Amniotic stem cell (primary cell): ENCODE measurements at places on chromosomes 11 and 22.

- no peak for DNase-seq
Observed at GRCh38 chr22:30863081-30863833, 105.3 kb downstream of the MORC2 start.

DNA sequence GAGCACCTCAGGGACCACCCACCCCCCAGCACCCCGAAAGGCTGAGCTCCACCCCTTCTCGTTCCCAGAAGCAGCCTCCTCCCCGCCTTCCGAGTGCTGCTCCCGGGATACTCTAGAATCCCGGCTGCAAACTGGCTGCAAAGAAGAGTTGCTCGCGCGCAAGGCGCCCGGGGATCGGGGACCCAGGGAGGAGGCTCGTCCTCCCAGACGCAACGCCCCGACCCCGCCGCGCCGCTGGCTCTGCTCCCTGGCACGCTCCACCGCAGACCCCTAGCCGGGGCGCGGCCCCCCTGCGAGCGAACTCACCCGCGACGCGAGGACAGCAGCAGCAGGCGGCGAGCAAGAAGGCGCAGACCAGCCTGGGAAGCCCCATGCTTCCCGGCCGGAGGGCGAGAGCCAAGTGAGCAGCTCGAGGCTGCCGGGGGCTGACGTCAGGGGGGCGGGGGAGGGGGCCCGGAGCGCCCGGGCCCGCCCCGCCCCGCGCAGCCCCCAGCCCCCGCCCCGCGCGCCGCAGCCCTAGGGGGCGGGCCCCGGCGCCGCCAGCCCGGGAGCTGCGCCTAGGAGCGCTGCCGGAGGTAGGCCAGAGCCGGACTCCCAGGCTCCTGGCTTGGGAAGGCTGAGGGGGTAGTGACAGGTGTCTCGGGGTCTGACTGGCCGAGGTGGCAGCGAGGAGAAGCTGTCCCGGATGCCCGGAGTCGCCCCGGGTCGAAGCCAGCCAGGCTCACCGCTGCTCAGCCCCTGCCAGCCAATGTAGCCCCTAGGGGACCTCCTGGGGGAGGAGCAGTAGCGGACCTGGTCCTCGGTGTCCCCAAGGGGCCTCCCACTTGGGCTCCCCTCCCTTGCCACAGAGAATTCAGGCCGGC lies at the start of gene MCAM:
Gene MCAM, minus strand, starts transcription at position 402 of the 863 bp plus-strand sequence. Its CDS starts 29 bp downstream, at position 373.
- DNase-seq, result no peak

GRCh38 chr22:28887725-28888459 lies 4.5 kb downstream of the ZNRF3 start:
- no peak for DNase-seq

DNA sequence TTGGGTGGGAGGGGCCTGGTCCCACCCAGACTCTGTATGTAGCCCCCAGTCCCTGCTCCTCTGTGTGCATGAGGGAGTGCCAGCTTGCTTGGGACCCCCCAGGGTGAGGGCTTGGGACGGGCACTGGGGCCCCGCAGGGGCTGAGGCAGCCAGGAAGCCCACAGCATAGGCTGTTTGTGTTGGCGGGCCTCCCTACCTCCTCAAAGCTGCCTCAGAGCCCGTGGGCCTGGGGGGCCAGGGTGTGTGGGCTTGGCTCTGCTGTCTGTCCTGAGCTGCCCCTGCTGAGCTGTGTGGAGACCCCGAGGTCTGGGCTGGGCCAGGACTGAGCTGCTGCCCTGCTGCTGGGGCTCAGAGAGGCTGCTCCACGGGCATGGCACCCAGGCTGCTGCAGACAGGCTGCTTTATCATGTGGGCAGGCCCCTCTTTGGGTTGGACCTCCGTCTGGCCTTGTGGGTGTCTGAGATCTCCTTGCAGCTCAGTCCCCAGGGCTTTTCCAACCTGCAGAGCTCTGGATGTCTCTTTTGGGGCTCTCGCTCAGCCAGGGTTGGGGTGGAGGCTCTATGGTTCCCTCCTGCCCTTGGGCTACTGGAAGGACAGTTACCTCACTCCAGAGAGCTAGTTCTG lies 3.3 kb downstream of the TSPAN4 start:
- DNase-seq, result no peak

DNA sequence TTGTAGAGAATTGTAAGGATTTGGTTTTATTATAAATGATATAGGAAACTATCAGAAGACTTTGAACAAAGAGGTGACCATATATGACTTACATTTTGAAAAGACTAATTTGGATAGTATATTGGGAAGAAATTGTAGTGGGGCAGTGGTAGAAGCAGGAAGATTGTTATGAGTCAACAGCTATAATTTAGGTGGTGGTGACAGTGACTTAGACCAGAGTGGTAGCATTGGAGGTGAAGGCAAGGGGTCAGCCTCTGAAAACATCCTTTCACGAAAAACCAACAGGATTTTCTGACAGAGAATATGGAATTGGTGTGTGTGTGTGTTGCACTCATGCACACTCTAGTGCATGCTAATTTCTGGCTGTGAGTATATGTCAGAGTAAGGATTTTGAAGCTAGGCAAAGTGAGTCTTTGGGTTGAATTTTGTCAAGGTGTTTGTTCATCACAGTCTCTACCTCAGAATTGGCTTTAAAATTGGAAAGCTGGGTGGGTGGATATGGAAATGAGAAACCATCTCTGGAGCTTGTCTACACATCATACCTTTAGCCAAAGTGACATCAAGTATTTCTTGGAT lies 8.2 kb upstream of the HBE1 start:
- DNase-seq, result no peak

- DNase-seq, result no peak
Observed at GRCh38 chr11:61549662-61550568, 31.0 kb downstream of the SYT7 start.

GRCh38 chr11:10906521-10906920 lies 48.7 kb upstream of the ZBED5 start:
- DNase-seq, result no peak

DNA sequence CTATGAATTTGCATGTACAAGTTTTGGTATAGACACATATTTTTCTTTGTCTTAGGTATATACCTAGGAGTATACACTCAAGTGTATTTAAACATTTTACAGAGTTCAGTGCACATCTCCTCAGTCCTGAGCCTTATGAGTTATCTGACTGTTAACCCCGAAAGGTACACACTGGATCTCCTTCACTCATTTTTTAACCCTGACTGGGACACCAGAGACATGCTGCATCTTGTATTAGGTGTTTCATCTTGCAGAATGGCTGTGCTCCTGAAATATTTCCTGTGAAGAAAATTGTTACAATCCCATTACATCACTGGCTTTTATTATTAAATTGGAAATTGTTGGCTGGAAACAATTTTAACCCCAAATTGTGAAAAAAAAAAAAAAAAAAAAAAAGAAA lies 15.3 kb downstream of the PARVA start:
- no peak for DNase-seq

DNA sequence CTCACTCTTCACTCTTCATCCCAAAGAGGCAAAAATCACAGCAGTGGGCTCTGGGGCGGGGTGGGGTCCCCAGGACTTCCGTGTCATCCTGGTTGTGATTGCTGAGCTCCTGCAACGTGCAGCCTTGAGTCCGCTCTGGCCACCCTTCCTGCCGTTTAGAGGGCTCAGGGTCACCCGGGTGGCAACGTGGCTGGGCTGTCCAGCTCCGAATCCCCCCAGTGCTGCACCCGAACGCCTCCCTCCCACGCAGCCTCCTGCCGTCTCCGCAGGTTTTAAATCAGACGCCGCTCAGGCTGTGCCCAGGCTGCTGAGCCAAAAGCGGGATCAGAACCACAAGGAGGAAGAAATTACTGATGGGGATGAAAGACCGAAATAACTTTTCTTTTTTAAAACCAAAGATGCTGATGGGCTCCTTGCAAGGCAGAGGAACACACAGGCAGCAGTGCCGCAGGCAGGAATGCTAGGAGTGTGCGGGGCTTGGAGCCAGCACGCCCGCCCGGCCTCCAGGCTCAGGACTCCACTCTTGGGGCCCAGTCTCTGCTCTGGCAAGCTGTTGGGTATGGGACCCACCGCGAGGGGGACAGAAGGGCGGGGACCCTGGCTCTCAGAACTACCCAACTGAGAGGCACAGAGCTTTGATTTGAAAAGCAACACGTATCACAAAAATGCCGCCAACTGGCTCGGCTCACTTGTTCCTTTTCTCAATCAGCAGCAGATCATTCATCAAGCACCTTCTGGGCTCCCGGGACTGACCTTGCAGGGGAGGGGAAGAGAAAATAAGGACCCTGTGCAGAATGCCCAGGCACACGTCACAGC lies 313.0 kb downstream of the CTTN start:
- DNase-seq, result no peak

DNA sequence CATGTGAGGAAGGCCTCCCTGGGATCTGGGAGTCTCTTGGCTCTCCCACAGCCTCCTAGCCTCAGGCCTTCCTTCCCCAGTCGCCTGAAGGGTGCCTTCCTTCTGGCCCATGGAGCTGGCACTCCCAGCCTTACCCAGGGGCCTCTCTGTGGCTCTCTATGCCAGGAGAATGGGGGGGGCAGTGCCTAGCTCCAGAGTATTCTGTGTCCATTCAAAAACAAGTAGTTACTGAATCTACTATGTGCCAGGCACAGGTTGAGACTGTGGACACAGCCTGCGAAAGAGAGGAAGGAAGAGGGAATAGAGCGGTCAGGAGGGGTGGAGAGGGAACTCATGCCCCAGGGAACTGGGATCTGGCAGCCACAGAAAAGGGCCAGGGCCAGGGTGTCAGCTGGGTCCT lies 2.7 kb upstream of the PLA2G3 start:
- no peak for DNase-seq

GRCh38 chr11:63405114-63405513 lies 35.5 kb downstream of the SLC22A9 start:
- DNase-seq, result no peak

GRCh38 chr11:109421981-109422869 lies at the start of gene C11orf87:
Gene C11orf87 (plus strand): TSS chr11:109422190. CDS start chr11:109423634, 1,444 bp downstream.
- no peak for DNase-seq

DNA sequence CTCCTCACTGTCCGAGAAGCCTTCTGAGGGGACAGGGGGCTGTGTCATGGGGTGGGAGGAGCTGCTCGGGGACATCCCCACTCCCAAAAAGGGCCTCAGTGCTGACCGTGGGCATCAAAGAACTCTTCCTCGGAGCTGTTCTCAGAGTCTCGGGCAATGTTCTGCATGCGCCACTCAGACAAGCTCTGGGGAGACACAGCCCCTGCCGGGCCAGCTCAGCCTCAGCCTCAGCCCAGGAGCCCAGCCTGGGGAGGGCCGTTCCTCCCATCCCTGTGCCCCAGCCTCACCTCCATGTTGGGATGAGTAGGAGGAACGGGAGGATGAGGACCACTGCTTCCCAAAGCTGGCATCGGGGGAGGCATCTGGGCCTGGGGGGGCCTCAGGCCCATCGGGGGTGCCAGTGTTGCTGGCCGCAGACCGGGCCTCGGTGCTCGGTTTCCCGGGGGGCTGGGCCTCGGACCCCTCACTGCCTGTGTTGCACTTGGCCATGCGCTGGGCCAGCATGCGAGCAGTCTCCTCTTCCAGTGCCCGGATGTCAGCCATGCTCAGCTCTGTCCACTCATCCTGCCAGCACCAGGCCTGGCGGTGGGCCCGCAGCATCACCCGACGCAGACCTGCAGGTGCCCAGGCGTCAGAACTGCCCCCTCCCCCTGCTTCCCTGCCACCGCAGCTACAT lies 5.2 kb downstream of the PITPNM1 start:
- no peak for DNase-seq

- DNase-seq, result no peak
Observed at GRCh38 chr22:37218771-37219411, 6.6 kb upstream of the SSTR3 start.

DNA sequence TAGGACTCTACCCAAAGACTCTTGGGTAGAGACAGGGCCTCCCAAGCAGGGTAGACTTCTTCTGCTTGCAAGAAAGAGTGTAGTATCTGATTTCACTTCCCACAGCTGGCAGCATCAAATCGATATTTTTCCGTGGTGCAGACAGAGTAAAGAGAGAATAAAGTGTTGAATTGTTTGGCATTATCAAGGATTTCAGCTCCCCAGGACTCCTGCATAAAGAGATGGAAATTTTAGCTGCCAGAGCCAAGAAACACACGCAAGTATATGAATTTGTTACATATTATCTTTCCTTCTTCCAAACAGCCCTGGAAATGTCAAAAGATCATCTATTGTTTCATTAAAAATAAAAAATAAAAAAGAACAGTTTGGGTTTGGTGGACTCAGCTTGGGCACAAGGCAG lies 136.8 kb downstream of the PKNOX2 start:
- DNase-seq, result no peak

GRCh38 chr22:24161909-24162308 lies 19.4 kb upstream of the SUSD2 start:
- no peak for DNase-seq

GRCh38 chr11:102608699-102609098 lies 16.4 kb downstream of the MMP20 start:
- no peak for DNase-seq

DNA sequence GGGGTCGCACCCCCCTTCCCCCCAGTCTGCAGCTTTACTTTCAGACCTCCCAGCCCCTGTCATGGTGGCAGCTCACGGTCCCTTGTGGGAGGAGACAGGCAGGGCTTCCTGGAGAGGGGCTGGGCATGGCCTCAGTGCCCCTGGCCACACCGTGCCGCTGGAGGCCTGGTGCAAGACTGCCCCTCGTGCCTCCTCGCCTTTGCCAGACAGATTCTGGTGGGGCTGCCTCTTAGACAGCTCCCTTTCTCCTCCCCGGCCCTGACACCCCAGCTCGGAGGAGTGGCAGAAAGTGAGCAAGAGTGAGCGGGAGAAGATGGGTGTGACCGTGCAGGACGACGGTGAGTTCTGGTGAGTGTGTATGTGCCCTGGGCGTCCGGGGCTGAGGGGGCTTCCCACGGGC lies 12.1 kb upstream of the MYO7A start:
- no peak for DNase-seq

DNA sequence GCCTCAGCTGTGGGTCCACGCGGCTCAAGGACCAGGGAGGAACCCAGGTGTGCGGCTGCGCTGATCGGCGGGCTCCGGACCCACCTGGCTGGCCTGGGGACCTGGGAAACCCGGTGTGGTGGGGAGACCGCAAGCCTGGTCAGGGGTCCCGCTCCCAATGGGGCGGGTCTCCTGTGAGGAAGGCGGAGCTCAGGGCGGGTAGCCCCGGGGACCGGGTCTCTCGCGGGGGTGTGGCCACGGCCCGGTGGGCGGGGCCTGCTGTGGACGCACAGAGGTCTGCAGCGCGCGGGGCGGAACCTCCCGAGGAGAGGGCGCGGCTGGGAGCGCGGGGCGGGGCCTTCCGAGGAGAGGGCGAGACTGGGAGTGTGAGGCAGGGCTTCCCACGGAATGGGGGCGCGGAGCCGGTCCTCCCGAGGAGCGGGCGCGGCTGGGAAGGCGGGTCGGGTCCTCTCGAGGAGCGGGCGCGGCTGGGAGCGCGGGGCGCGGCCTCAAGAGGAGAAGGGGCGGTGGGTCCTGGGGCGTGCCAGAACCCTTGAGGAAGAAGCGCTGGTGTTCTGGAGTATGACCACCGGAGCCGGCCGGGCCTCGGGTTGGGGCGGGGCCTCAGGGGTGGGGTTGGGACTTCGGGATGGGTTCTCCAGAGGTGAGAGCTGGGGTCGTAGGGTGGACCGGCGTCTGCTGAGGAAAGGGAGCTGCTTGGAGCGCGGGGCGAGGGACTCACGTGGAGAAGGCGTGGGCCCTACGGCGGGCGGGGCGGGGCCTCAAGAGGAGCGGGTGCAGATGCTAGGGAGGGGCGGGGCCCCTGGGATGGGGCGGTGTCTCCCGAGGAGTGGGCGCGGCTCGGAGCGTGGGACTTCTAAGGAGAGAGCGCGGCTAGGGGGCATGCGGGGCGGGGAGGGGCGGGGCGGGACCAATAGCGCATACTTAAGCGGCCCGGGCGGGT lies 20.8 kb downstream of the DGCR6L start:
- DNase-seq, result peak; percentile 43
